Stimulated activated CD4-positive, alpha-beta T cell treated with anti-CD3 and anti-CD28 coated beads, Interleukin-2, amount 100 ng/mL, for 24 hours (primary cell): ENCODE measurements at places on chromosomes 11 and 22.

DNA sequence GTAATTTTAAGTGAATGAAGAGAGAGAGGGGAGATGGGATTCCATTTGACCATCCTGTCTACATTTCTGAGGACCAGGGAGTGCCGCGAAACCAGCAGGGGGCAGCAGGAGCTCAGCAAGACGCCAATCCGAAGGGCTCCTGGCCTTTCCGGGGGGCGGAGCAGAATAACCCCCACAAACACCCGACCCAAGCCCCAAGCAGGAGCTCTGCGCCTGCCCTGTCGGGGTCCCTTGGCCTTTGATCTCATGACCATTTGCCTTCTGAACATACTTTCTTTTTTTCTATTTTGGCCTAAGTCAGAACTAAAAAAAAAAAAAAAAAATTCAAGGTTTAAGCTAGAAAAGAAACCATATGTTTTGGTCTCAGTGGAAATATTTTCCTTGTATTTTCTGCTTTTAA lies 21.9 kb upstream of the SCN2B start:
- DNase-seq = peak; percentile 91

DNA sequence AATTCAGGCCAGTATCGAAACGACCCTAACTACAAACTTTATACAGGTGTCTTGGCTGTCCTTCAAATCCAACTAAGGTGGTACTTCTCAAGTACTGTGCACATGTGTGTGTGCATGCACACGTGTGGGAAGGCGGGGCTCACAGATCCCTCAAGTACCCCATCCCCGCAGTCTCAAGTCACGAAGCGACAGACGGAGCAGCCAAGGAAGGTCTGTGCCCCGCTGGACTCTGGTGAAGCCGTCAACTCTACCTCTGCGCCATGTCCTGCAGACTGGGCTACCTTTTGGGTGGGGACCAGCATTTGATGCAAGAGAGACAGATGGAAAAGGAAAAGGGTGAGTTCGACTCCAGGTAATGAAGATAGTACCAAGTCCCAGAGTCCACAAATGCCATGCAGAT lies 169.0 kb downstream of the CRYBB2 start:
- DNase-seq = no peak

- DNase-seq = no peak
Measured at GRCh38 chr11:1240771-1241170, 17.9 kb downstream of the MUC5B start.

- no peak for DNase-seq
Measured at GRCh38 chr11:120248551-120249278, 8.8 kb downstream of the POU2F3 start.

- peak; percentile 80 for DNase-seq
Measured at GRCh38 chr11:111378861-111379601, at the start of gene POU2AF1. POU2AF1 (minus strand) TSS chr11:111379275; CDS start chr11:111379177, 98 bp downstream.

GRCh38 chr11:64081745-64082442 lies 46.2 kb downstream of the FLRT1 start:
- no peak for DNase-seq

DNA sequence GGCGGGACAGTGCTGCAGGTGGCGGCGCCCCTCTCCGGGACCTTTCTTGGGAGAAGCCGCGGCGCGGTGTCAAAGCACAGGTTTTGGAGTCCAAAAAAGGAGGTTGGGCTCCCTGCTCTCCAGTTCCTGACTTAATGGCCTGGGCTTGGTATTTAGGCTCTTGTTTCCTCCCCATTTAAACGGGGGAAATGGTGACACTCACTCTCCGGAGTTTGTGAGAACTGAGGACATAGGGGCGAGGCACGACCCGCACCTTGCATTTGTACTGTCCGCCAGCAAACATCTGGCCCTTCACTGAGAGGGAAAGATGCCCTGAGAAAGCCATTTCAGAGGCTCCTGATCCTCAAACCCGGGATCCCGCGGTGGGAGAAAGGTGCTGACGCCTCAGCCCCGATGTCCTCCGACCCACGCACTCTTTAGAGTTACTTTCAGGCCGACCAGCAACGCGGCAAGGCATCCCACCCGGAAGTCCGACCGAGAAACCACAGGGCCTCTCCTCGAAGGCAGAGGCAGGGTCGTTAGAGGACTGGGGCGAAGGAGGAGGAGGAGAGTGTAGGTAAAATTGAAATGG lies 2.9 kb upstream of the WDR74 start:
- DNase-seq = peak; percentile 52

GRCh38 chr11:75301131-75301530 lies 50.3 kb downstream of the ARRB1 start:
- DNase-seq = no peak

DNA sequence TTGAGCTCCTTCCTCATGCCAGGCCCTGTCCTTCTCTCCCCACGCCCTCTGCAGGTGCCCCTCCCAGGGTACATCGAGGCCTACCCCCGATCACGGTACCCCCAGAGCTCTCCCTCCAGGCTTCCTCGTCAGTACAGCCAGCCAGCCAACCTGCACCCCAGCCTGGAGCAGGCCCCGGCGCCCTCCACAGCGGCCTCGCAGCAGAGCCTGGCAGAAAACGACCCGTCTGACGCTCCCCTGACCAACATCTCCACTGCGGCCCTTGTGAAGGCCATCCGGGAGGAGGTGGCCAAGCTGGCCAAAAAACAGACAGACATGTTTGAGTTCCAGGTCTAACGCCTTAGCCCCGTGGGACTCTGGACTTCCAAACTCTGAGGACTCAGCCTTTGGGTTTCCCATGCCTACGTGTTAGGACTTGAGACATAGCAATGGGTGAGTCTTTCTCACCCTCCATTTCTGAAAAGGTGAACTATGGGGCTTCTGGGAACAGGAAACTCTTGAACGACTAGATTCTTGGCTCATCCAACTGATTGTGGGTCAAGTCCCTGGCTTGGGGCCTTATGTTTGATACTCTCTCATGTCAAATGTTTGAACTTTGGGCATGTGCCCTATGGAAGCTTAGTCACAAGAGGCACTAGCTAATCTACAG lies 32.7 kb downstream of the C11orf91 start:
- DNase-seq = no peak

GRCh38 chr11:118896472-118896913 lies 12.8 kb downstream of the CXCR5 start:
- no peak for DNase-seq

GRCh38 chr11:33897761-33898375 lies 6.0 kb upstream of the LMO2 start:
- DNase-seq = no peak

DNA sequence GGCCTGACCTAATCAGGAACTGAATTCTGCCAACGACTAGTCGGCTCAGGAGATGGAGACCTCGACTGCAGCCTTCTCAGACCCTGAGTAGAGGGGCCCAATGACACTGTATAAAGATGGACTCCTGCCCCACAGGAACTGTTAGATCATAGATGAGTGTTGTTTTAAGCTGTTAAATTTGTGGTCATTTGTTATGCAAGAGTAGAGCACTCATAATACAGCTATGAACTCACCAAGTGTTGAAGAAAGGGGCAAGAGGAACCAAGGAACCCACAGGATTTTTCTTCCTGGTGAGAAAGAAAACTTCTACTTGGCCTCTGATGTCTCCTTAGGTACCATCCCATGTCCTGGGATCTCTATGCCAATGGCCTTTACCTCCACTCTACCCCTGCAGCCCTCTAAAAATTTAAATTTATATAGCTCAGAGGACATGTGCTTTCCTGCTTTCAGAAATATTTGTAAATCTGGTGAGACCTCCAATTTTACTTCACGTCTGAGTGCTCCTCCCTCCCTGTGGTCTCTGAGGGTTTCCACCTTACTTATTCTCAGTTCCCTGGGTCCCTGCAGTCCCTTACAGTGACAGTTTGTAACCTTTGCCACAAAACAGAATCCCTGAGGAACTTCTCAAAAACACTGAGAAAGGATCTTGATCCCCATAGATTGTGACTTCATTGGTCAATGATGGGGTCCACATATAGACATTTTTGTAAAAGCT lies 256.3 kb upstream of the ARHGAP20 start:
- DNase-seq = no peak

- no peak for DNase-seq
Measured at GRCh38 chr11:66684635-66685034, 6.9 kb upstream of the RBM4B start.

GRCh38 chr11:44536788-44537516 lies 28.5 kb upstream of the CD82 start:
- no peak for DNase-seq

DNA sequence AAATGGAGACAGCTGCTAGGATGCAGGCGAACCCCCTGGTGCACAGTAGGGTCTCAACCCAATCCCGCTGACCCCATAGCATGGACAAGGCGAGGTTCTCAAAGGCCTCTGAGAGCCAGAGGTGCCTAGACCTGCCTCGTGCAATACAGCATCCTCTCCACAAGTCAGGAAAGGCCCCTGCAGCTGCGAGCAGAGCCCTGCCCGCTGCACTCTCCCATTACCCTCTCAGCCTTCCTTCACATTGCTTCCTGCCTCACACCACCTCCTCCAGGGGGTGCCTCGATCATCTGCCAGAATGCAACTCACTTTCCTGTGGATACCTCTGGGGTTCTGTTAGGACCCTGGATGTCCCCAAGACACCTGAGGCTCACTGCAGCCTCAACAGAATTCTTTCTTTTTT lies 42.8 kb upstream of the TCF20 start:
- DNase-seq = no peak

DNA sequence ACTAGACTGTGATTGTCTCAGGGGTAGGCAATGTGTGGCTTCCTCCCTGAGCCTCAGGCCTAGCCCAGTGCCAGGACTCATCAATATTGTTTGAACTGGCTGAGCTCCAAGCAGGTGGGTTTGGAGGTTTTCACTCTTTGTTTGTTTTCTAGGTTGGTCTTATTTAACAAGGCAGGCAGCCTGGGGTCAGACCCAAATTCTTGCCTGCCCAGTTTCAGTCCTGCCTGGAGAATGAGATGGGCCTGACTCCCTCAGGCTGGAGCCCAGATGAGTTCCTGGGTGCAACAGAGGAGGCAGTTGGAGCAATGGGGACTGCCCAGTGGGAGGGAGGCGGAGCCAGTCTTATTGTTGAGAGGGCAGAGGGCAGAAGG lies 28.3 kb upstream of the TP53I11 start:
- DNase-seq = no peak

DNA sequence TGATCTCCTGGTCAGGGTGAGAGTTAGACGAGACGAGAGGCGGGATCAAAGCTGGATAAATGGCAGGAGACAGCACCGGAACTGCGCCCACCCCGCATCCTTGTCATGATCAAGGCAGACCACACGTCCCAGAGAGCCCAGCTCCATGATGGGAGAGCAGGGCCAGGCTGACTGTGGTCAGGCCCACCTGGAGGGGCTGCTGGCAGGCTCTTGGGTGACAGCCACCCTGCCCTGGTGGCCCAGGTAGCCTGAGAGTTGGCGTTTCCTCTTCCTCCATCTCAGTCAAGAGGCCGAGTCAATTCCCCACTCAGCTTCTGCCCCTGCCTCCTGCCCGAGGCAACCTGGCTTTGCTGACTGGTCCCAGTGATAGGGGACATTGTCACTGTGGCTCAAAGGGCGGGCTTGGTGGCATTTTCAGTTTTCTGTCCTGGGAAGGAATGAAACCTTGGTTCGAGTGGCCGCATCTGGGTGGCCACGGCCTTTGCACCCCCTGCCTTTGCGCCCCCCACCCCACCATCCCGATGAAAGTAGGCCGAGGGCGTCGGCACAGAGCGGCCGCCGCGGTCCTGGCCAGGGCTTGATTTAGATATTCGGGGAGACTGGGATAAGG lies 60.8 kb upstream of the PPARA start:
- no peak for DNase-seq

- DNase-seq = no peak
Measured at GRCh38 chr11:6992026-6992425, 28.1 kb downstream of the ZNF214 start.

DNA sequence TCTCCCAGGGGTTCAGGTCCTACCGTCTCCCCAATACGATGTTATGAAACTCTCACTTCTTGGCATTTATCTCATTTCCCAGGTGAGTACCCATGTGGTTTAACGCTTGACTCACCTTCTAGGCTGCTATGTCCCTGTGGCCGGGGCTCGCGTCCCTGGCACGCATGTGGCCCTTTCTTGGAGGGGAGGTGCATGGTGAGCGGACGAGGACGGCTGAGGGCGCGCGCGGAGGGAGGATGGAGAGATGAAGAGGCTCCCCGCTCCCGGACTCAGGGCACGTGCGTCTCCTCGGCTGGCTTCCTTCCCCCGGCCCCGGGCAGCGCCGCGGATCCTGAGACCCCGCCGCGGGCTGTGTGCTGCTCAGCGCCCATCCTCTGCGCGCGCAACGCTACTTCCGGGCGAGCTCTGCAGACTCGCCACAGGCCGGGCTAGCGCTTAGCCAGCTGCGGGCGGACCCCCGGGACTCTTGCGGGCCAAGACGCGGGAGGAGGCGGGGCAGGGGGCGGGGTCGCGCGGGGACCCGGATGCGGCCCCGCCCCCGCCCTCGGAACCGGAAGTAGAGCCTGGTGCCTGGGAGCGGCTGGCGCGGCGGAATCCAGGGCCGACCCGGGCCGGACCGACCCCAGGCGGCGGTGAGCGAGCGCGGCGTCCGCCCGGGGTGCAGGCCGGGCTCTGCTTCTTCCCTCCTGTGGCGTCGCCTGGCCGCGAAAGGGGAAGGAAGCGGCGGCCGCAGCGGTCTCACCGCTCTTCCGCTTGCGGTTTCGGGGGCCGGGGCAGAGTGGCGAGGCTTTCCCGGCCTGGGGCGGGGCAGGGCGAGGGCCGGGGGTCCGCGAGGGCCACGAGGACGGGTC lies at the start of gene CTTN:
TSS of gene CTTN (plus strand) at position 547 of the 851 bp plus-strand sequence. CDS start 8,769 bp downstream, outside the sequence.
- DNase-seq = peak; percentile 82

DNA sequence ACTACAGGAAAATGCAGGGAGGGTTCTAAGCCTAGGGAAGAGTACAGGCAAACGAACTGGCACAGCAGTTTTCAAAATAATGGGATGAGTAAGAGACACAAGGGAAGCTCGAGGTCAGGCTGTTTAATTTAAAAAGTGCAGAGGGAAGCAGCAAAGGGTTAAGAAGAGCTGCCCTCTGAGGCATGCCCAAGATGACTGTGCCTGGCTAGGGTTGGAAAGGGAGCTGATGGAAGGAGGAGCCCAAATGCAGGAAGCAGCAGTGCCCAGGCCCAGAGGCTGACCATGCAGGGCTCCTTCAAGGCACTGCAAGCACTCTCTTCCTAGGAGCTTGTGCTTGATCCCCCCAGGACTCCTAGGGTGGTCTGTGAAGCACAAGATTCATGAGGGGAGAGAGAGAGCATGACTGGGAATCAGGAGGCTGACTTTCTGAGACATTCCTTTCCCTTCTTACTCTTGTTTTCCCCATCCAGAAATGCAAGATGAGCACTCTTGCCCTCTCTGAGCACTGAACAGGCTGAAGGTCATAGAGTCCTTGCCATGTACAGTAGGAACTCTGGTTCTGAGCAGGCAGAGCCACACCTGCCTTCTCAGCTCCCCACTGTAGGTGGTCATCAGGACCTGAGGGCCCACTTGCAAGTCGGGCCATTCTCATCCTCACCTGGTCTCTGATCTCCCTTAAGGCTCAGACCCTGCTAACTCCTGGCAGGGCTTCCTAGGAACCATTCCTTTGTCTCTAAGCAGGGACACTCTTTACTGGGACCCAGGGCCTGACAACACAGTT lies 46.7 kb upstream of the DRD2 start:
- no peak for DNase-seq
